ENCODE measurements at places on chromosomes 2 and 18. TPM values are rescaled to one million over a fixed set of nuclear protein-coding genes. Genes with fewer than 3 reads are reported as not detected.

The LRP1B gene
- under 0.01 TPM for total RNA-seq

The ELOA2 gene
- not detected for total RNA-seq

The CYS1 gene
- 0.33 TPM for total RNA-seq

The UNC80 gene
- not detected for total RNA-seq

The GAL3ST2 gene
- total RNA-seq = not detected

The ABCG8 gene
- total RNA-seq = not detected

The TRIM43B gene
- 0.33 TPM for total RNA-seq

The TRABD2A gene
- total RNA-seq = 1.1 TPM

The WDR75 gene
- total RNA-seq = 63.0 TPM

The SNRNP200 gene
- 51.3 TPM for total RNA-seq

The CCDC85A gene
- total RNA-seq = 6.2 TPM

The MTERF4 gene
- total RNA-seq = 33.7 TPM

The ZNF396 gene
- total RNA-seq = 0.29 TPM

The CDKL4 gene
- 0.98 TPM for total RNA-seq

The ASB18 gene
- not detected for total RNA-seq

Data from vein endothelial cell (primary cell).